ENCODE measurements at places on chromosomes 6 and 20.

DNA sequence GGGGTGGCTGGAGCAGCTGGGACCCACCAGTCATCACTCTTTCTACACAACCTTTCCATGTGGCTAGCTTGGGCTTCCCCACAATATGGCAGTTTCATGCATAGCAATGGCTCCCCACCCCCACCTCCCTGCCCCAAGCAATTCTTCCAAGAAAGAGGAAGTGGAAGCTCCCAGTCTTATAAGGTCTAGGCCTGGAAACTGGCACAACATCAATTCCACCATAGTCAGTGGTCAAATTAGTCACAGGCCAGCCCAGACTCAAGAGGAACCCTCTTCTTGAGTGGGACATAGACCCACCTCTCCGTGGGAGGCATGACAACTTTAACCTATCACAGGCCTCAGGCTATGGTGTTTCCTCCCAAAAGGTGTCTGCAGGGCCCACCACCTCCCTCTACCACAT lies 17.7 kb downstream of the TGM6 start:
- DNase-seq = no peak

GRCh38 chr6:11650025-11650696 lies 112.6 kb downstream of the TMEM170B start:
- peak; percentile 97 for DNase-seq

DNA sequence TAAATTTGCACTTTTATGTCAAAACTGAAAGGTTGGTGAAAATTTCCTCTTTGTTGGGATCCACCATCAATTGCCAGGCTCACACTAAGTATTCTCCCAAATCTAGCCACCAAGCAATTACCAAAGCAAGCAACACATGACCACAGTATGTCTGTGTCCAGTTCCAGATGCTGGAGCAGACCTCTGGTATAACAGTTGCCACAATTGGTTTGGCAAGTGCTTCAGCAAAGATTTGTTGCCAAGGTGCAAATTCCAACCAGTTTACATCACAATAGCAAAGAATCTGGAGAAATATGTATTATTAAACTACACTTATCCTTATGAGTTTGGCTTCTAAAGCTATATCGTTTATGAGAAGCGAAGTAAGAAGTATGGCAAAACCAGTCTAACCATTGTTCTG lies 6.4 kb downstream of the GTF2H5 start:
- no peak for DNase-seq

GRCh38 chr6:912871-913835 lies 220.2 kb upstream of the EXOC2 start:
- peak; percentile 76 for DNase-seq

- no peak for DNase-seq
Measured at GRCh38 chr6:168960551-168961263, 292.9 kb downstream of the THBS2 start.

DNA sequence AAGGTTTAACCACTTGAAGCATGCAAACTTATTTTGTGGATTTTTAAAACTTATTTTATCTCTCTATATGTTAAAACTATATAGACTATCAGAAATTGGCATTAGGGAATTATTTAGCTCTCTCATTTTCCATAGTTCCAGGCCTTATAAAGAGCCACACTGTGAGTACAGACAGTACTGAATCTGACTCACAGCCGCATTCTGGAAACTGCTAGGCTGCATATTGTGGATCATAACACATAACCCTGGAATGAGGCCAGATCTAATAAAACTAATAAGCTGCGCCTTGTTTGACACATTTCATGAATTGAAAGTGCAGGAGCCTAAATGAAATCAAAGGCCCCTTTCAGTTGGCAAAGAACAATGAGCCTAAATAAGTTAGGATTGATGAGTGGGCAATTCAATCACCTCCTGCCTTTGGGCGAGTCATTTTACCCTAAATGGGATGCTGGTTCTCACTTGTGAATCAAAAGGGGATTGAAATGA lies 308.4 kb downstream of the PACRG start:
- DNase-seq = no peak

- DNase-seq = no peak
Measured at GRCh38 chr6:113645576-113645970, 211.6 kb upstream of the MARCKS start.
